A673 (cell line): ENCODE measurements at places on chromosomes 1 and 21. TPM values are rescaled to one million over a fixed set of nuclear protein-coding genes. Genes with fewer than 3 reads are reported as not detected.

DNA sequence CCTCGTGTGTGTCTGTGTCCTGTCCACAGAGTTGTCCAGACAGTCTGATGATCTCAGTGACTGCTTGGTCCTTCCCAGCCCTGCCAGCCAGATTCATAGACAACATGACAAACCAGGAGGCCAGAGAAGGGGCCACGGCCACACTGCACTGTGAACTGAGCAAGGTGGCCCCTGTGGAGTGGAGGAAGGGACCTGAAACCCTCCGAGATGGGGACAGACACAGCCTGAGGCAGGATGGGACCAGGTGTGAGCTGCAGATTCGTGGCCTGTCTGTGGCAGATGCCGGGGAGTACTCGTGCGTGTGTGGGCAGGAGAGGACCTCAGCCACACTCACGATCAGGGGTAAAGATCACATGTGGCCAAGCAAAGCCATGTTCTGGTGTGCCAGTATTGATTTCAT lies 96.4 kb downstream of the OBSCN start:
- no peak overlapping the region for H3K27ac ChIP-seq
- H3K36me3 ChIP-seq = peaks cover 9% of the 10 kb centered on the region
- no peak for DNase-seq

DNA sequence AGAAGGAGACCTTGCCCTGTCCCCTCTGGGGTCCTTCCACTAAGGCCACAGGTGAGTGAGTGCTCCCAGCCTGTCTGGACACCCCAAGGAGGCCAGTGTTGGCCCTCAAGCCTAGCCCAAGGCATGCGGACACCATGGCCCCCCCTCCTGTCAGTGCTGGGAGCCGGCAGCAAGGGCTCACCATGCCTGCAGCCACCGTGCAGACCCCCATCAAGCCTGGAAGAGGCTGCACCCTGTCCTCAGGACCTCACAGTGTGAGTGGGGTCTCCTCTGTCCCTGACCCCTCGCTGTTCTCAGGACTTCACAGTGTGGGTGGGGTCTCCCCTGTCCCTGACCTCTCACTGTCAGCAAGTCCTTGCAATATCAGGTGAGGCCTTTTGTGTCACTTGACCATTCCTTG lies 33.2 kb upstream of the PRSS38 start:
- DNase-seq = no peak
- peaks cover under 1% of the 10 kb centered on the region for H3K4me1 ChIP-seq
- H3K4me3 ChIP-seq = no peak overlapping the region
- H3K27ac ChIP-seq = no peak overlapping the region
- no peaks in the 10 kb centered on the region for H3K36me3 ChIP-seq

Gene ATP1A4
- not detected in 2 replicates for total RNA-seq

Gene TLR5
- 0.95 and 1.5 TPM in 2 replicates for total RNA-seq

GRCh38 chr1:239952348-239953308 lies 139.1 kb upstream of the FMN2 start:
- no peaks in the 10 kb centered on the region for H3K36me3 ChIP-seq
- H3K4me3 ChIP-seq = no peak overlapping the region
- no peaks in the 10 kb centered on the region for H3K27me3 ChIP-seq
- H3K4me1 ChIP-seq = no peaks in the 10 kb centered on the region
- DNase-seq = peak; percentile 15

DNA sequence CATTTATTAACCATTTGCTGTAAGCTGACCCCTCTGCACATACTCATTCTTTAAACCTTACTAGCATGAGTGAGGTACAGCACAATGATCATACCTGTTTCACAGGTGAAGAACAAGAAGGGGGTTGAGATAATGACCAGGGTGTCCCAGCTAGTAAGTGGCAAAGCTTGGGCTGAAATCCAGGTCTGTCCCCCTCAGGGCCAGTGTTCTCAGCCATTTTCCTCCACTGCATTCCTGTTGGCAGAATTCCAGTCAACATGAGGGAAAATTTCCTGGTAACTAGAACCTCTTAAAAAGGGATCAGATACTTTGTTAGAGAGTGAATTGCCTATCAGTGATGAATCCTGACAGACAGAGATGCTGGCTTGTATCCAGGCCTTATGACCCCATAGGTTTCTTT lies 48.1 kb downstream of the SPATA46 start:
- H3K36me3 ChIP-seq = no peaks in the 10 kb centered on the region
- no peak overlapping the region for H3K4me3 ChIP-seq
- peaks cover 31% of the 10 kb centered on the region for H3K4me1 ChIP-seq
- no peak overlapping the region for H3K27ac ChIP-seq

DNA sequence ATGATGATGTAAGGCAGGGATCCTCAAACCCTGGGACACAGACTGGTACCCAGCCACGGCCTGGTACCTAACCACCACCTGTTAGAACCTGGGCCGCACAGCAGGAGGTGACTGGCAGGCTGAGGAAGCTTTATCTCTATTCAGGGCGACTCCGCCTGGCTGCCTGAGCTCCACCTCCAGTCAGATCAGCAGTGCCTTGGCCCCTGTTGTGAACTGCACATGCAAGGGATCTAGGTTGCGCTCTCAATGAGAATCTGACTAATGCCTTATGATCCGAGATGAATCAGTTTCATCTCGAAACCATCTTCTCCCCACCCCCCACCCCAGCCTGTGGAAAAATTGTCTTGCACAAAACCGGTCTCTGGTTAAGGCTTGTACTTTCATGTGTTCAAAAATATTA lies 4.2 kb downstream of the RNPC3 start:
- no peaks in the 10 kb centered on the region for H3K27me3 ChIP-seq
- H3K36me3 ChIP-seq = peaks cover 6% of the 10 kb centered on the region
- H3K4me1 ChIP-seq = no peaks in the 10 kb centered on the region

Gene CCDC185
- not detected in 2 replicates for total RNA-seq

GRCh38 chr1:214718724-214719123 lies 115.7 kb downstream of the CENPF start:
- no peak overlapping the region for H3K27ac ChIP-seq
- no peaks in the 10 kb centered on the region for H3K4me1 ChIP-seq
- peaks cover 28% of the 10 kb centered on the region for H3K27me3 ChIP-seq
- DNase-seq = no peak
- no peaks in the 10 kb centered on the region for H3K36me3 ChIP-seq
- H3K4me3 ChIP-seq = no peak overlapping the region

DNA sequence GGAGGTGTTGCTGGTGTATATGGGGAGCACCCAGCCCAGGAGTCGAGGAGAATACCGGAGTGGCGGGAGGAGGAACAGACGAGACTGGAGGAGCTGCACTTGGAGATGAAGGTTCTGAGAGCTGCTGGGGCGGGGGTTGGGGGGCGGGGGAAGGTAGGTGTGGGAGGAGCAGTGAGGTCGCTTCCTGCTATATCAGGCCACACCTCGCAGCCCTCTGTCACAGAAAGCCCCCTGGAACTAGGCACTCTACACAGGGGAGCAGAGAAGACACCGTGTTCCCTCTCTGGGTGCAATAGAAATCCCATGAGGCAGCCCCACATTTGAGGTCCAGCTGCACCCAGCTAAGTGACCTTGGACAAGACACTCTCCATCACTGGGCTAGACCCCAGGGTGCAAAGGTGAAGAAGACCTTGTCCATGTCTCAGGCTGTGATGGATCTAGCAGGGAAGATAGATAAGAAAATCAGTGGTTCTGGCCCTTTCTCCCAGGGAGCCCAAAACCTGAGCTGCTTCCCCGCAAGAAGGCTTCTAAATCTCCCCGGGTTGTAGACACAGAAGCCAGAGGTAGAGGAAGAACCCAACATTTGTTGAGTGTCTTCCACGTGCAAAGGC lies 155.8 kb upstream of the EDN2 start:
- no peaks in the 10 kb centered on the region for H3K27me3 ChIP-seq
- no peak overlapping the region for H3K27ac ChIP-seq
- DNase-seq = no peak
- no peak overlapping the region for H3K4me3 ChIP-seq

DNA sequence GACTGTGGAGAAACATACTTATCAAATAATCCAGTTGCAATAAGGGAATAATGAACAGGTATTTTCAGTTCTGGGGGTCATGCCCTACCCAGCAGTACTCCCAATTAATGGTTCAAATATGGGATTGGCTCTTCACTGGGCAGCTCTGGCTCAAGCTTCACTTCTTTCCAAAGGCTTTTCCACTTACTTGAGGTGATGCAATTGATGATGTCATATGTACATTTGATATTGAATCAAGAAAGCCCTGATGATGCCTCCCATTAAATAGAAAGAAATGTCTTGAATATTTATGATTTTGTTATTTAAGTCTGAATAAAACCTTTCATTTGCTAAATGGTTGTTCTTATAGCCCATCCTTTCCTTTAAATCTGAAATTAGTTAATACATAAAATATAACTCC lies 789.9 kb downstream of the USP25 start:
- no peak overlapping the region for H3K27ac ChIP-seq
- H3K36me3 ChIP-seq = no peaks in the 10 kb centered on the region
- no peaks in the 10 kb centered on the region for H3K27me3 ChIP-seq
- H3K4me1 ChIP-seq = no peaks in the 10 kb centered on the region
- no peak for DNase-seq
- no peak overlapping the region for H3K4me3 ChIP-seq

DNA sequence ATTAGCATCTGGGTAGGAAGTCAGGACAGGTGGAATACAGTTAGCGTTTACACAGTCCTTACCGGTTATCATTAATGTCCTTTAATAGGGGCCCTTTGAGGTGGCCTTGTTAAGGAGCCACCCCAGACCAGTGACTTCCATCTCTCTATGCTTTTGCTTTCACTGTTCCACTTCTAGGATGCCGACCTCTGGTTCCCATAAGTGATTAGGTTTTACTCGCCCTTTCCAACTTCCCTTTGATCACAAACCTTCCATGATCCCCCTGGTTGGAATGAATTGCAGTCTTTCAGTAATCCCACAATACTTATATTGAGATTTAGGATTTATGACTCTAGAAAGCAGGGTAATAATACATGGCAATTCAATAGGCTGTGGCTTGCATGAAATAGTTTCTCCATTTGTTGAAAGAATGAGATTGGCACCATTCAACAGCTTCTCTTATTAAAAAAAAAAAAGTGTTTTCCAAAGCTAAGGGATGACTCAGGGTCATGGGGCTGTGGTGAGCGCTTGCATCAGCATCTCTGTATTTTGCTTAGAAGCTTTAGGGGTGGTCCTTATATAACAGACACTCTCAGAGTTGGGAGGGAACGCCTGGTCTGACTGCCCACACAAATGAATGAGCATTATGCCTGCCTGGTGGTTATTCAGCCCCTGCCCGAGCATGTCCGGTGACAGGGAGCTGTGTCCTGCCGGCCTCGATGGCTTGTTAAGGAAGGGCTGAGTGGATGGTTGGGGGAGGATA lies 110.5 kb downstream of the CNIH3 start:
- peaks cover 3% of the 10 kb centered on the region for H3K27me3 ChIP-seq
- H3K36me3 ChIP-seq = no peaks in the 10 kb centered on the region
- no peak overlapping the region for H3K27ac ChIP-seq
- no peak overlapping the region for H3K4me3 ChIP-seq
- H3K4me1 ChIP-seq = no peaks in the 10 kb centered on the region

Gene ERG
- not detected in 2 replicates for total RNA-seq

- H3K4me3 ChIP-seq = no peak overlapping the region
- no peaks in the 10 kb centered on the region for H3K4me1 ChIP-seq
- peaks cover 68% of the 10 kb centered on the region for H3K36me3 ChIP-seq
- H3K27me3 ChIP-seq = no peaks in the 10 kb centered on the region
- H3K27ac ChIP-seq = no peak overlapping the region
These were observed 18.7 kb downstream of the SLC19A1 start for GRCh38 chr21:45523411-45524101.

Gene CA6
- total RNA-seq = not detected in 2 replicates

Gene CHIA
- not detected in 2 replicates for total RNA-seq

GRCh38 chr1:45913183-45913683 lies 109.8 kb downstream of the MAST2 start:
- H3K36me3 ChIP-seq = no peaks in the 10 kb centered on the region
- peak; percentile 18 for DNase-seq
- no peak overlapping the region for H3K27ac ChIP-seq
- H3K27me3 ChIP-seq = no peaks in the 10 kb centered on the region
- peaks cover 8% of the 10 kb centered on the region for H3K4me1 ChIP-seq

Gene GART
- total RNA-seq = 205 and 210 TPM in 2 replicates

DNA sequence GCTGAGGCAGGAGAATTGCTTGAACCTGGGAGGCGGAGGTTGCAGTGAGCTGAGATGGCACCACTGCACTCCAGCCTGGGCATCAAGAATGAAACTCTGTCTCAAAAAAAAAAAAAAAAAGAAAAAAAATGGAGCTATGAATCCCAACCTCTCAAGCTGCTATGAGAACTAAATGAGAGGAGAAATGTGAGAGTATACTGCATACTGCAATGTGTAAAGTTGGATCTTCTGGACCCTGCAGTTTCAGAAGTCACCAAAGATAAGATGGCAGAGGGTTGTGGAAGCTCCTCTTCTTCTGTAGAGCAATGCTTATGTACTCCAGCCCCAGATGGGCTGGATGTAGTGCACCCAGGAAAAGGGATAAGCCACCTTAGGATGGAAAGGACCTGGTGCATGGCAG lies 55.6 kb downstream of the PLXNA2 start:
- DNase-seq = no peak
- no peaks in the 10 kb centered on the region for H3K36me3 ChIP-seq
- peaks cover 6% of the 10 kb centered on the region for H3K27me3 ChIP-seq
- no peak overlapping the region for H3K4me3 ChIP-seq

DNA sequence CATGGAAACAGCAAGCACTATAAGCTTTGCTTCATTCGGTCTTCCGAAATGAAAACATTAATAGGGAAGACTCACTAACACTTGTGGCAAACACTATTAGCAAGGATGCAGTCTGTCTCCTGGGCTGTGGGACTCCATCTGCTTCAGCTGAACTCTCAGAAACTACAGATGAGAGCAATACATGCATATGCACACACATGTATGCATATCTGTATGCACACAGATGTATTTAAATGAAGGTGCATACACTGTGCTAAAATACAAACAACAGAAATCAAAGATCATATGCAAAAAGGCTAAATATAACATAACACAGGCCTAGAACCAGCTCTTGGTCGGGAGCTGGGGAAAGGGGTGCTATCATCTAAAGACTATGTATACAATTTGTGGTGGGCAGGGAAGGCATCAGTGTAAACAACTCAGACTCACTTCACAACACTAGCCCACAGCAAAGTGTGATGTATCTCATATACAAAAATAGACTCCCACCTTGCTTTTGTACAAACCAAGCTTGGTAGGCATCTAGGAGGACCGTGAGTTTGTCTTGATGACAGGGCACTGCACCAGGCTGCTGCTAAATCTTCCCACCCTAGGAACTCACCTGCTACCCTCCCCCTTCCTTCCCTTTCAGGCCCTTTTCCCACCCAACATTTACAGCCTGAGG lies 32.8 kb downstream of the CDC7 start:
- no peaks in the 10 kb centered on the region for H3K36me3 ChIP-seq
- no peak overlapping the region for H3K4me3 ChIP-seq
- no peak for DNase-seq
- no peak overlapping the region for H3K27ac ChIP-seq
- H3K4me1 ChIP-seq = no peaks in the 10 kb centered on the region
